MG63 (cell line): ENCODE measurements at places on chromosomes 13 and 19. TPM values are rescaled to one million over a fixed set of nuclear protein-coding genes. Genes with fewer than 3 reads are reported as not detected.

Gene C19orf18
- not detected in 2 replicates for total RNA-seq

Gene ZSCAN4
- not detected in 2 replicates for total RNA-seq

Gene CACNG6
- total RNA-seq = 0.43 TPM in 1 of 2 replicates, not detected in the other

Gene B3GNT3
- not detected in 2 replicates for total RNA-seq

Gene CYP4F2
- not detected in 2 replicates for total RNA-seq

Gene NCCRP1
- total RNA-seq = not detected in 2 replicates

Gene UNC13A
- total RNA-seq = 0.10 TPM in 1 of 2 replicates, not detected in the other

Gene APLP1
- 19.1 and 32.5 TPM in 2 replicates for total RNA-seq

Gene COMP
- 0.30 and 0.66 TPM in 2 replicates for total RNA-seq

Gene CEACAM4
- not detected in 2 replicates for total RNA-seq

Gene MYO16
- total RNA-seq = 0.36 TPM in 1 of 2 replicates, not detected in the other

Gene SLC7A9
- not detected in 2 replicates for total RNA-seq

Gene SPATA13
- total RNA-seq = 3.7 and 3.9 TPM in 2 replicates

Gene KCNRG
- 5.6 TPM in 1 of 2 replicates, not detected in the other for total RNA-seq

Gene CALR3
- not detected in 2 replicates for total RNA-seq

Gene SRRM5
- not detected in 2 replicates for total RNA-seq

Gene MAG
- total RNA-seq = not detected in 2 replicates

Gene NAPSA
- 1.5 TPM in 1 of 2 replicates, not detected in the other for total RNA-seq

Gene CIC
- 5.9 and 15.8 TPM in 2 replicates for total RNA-seq

Gene NLRP9
- total RNA-seq = not detected in 2 replicates

Gene ADGRE3
- not detected in 2 replicates for total RNA-seq

Gene TUBA3C
- not detected in 2 replicates for total RNA-seq

Gene KLF1
- total RNA-seq = not detected in 2 replicates

Gene CDC16
- 71.6 and 76.6 TPM in 2 replicates for total RNA-seq

Gene LRRC63
- 0.16 TPM in 1 of 2 replicates, not detected in the other for total RNA-seq

Gene PLVAP
- total RNA-seq = not detected in 2 replicates

Gene KISS1R
- not detected in 2 replicates for total RNA-seq

Gene PSG7
- total RNA-seq = not detected in 2 replicates
